Type B pancreatic cell (in vitro differentiated cells): ENCODE measurements at places on chromosomes 12 and 14.

DNA sequence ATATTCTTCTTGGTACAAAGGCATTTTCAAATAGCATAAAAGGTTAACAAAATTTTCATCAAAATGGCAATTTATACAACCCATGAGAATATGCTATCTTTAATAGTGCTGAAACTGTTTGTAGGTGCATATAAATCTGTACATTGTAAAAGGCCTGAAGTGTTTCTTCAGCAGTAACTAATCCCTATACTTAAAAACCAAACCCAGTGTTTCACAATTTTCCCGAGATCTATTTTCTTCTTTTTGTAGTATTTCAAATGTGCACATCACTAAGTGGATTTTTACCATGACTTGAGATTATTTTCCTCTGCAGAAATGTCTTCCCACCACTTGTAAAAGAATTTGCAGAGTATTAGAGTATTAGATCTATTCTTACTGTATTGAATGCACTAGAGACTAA lies 76.5 kb downstream of the FERMT2 start:
- DNase-seq, result no peak

DNA sequence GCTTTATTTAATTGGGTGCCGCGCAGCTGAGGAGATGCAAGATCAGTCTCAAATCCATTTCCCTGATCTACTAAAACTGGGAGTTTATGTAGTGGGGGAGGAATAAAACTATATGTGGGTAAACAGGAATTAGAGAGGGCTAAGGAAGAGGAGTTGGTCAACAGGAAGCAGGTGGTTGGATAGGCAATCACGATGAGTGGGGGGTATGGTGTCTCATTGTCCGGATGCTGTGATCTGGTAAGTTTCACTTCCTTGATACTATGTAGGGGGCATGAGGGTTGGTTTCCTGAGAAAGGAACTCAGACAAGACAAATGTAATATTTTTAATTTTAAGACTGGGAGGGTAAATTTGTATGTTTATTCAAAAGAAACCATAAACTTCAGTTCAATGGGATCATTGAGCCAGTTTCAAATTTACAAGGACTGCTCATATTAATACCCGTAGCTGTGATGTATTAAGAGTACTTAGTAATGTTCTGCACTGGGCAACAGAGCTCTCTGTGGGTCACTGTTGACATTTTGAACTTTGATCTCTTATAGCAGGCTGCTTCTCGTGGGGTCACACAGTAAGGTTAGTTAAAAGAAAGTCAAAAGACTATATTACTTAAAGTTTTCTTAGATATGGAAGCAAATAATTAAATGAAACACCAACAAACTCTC lies 786.2 kb upstream of the FBXO33 start:
- DNase-seq, result no peak

- DNase-seq, result no peak
Observed at GRCh38 chr12:19946550-19946949, 421.8 kb upstream of the PDE3A start.

DNA sequence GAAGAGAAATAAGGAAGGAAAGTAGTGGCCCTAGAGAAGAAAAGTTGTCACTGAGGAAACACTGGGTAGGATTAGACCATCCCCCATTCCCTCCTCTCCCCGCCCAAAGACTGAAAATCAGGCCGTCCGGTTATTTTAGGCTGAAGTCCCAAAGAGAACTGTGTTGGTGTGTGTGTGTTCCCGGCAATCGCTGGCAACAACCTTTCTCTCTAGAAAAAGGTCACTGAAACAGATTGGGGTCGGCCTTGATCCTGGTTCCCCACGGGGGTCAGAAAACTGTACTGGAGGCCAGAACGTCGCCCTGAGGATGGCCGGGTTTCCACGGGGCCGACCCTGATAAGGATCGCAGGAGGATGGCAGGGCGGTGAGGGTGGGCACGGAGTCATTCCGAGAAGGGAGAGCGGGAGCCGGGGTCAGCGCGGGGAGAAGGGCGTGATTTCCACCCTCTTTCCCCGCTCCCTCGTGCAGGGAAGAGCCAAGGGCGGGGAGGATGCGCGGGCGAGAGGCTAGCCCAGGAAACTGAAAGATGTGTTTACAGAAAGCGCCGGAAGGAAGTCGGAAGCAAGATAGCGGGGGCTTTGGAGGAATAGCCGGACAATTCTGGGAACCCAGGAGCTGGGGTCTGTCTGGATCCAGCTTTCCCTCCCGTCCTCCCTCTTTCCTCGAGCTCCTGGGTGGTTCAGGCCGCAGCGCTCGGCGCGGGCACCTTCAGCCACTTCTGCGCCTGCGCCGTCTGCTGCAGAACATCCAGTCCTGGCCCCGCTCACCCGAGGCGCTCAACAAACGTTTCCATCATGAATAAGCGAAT lies 25.3 kb upstream of the SPTLC2 start:
- no peak for DNase-seq

- no peak for DNase-seq
Observed at GRCh38 chr12:47184229-47184628, 104.5 kb upstream of the AMIGO2 start.

DNA sequence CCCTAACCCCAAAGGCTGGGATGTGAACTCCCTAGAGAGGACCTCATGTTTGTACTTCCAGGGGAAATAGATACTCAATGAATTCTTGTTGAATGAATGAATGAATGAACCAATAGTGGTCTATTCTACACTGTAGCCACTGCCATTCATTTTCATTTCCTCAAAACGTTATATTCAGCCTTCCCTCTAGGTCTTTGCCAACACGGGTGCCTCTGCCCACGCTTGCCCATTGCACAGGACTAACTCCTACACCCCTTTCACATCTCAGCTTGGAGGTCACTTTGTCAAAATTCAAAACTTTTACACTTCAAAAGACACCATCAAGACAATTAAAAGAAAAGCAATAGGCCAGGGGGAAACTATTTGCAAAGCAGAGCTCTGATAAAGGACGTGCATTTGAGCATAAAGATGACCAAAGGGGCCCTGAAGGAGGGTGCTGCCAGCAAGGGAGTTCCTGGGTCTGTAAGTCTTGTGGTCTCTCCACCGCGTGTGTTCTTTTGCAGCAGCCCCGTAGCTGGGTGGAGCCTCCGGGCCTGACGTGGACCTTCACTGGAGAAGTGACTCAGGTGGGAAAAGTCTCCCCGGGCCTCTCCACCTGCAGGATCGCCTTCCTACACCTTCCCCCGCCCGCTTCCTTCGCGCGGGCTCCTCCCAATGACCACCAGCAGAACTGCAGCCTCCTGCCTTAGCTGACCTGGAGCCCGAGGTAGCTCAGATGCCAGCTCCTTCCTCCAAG lies 31.5 kb downstream of the TMEM63C start:
- no peak for DNase-seq

DNA sequence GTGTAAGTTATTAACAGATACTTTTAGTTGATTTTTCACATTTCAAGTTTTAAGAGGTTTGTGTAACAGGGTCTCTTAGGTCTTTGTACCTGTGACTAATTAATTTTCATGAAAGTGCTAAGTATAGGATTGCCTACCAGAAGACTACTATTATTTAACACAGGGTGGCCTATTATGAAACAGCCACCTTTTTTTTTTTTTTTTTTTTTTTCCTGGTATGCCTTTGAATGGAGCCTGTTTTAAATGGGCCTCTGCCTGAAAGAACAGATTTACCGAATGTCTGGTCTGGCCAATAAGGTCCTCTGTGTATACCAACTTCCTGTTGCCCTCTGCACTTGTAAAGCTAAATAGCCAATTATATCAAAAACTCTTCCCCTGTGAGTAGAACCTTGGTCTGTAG lies 62.5 kb downstream of the SLC38A6 start:
- no peak for DNase-seq

- peak; percentile 73 for DNase-seq
Observed at GRCh38 chr14:60648249-60648933, 886 bp downstream of the SIX1 start.

DNA sequence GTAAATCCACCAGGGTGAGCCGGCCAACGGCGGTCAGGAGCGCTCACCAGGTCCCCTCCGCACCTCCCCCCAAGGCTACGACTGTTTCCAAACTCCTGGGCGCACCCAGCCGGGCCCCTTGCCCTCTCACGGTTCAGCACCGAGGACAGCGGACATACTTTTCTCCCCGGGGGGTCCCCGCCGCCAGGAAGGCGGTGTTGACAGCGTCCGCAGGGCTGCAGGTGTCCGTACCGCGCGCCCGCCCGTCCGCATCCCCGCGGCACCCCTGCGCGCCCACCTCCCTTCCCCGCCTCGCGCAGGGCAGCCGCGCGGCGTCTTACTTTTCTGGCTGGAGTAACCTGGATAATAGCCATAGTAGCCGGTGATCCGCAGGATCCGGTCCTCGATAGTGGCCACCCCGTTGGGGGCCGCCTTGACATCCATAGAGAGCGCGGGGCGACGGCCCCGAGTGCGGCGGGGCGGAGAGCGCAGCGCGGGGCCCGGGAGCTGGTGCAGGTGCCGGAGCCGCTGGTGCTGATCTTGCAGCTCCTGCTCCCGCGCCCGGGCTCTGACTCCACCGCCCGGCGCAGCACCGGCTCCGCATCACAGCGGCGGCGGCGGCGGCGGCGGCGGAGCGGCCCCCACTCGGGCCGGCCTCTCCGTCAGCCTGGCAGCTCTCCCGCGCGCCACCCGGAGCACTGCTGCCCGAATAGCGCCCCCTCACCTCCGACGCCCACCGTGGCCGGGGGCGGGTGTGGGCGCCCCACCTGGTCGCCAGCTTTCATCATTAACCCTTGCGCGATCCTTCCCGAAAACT lies at the start of gene SLC35F4:
Gene SLC35F4 (minus strand): TSS at position 690 of the 796 bp plus-strand sequence.
- peak; percentile 79 for DNase-seq

DNA sequence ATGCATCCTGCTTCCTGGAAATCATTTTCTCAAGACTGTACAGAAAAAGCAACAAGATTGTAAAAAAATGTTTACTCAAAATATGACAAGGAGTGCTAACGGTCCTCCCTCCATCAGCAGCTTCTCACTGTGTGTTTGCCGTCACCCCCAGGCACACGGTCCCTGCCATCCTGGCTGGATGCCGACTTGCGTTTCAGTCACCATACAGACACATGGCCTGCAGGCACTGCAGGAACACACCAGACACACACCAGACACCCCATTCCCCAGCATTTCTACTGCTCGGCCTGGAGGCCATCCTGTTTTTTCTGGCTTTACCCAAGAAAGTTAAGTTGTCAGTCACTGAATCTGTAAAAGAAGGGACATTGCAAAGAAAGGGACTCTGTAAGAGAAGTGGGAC lies 10.8 kb downstream of the KCNK10 start:
- DNase-seq, result no peak

- no peak for DNase-seq
Observed at GRCh38 chr12:62803756-62804155, 131.2 kb downstream of the PPM1H start.

GRCh38 chr14:95770777-95771176 lies 56.9 kb upstream of the TCL1A start:
- DNase-seq, result no peak

GRCh38 chr12:52558781-52559445 lies 6.0 kb upstream of the KRT71 start:
- no peak for DNase-seq

- no peak for DNase-seq
Observed at GRCh38 chr14:86714153-86714552, 1184.2 kb downstream of the FLRT2 start.

DNA sequence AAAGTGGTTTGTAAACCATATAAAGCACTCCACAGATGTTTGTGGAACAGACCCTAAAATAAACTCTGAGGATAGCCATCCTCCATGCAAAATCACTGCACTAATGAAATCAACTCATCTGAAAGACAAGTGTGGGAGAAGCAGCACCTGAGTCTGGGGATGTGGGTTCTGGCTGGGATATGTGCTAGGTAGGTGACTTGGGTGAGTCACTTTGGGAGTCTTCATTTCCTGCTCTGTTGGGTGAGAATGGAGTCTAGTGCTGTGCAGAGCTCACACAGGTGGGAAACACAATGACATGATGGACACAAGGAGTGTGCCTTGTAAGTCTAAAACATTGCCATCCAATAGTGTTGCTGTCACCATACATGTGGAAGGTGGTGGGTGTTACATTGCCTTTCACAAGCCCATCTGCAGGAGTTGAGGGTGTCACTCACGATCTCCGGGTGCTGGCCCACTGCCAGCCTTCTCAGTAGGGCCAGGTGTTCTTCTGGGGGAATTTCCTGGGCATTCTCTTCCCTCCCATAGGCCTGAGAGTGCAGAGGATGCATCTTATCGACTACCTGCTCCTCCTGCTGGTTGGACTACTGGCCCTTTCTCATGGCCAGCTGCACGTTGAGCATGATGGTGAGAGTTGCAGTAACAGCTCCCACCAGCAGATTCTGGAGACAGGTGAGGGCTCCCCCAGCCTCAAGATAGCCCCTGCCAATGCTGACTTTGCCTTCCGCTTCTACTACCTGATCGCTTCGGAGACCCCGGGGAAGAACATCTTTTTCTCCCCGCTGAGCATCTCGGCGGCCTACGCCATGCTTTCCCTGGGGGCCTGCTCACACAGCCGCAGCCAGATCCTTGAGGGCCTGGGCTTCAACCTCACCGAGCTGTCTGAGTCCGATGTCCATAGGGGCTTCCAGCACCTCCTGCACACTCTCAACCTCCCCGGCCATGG lies 2.0 kb downstream of the SERPINA4 start:
- no peak for DNase-seq

GRCh38 chr12:88834226-88834625 lies 254.0 kb upstream of the KITLG start:
- DNase-seq, result no peak

DNA sequence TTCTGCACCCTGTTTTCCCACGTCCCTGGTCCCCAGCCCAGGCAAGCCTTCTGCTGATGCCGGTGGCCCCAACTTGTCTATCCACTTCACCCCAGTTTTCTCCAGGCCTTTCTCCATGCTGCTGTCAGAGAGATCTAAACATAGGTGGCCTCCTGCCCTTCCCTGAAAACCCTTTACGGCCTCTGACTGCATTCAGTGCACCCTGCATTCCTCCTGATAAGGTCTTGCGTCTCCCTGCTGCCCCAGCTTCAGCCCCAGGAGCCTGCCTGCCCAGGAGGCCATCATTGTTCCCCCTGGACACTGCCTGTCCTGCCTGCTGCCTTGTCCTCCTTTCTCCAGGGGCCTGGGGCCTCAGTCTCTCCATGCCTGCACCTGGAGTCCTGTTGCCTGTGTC lies 29.8 kb downstream of the TRAF3 start:
- DNase-seq, result no peak

DNA sequence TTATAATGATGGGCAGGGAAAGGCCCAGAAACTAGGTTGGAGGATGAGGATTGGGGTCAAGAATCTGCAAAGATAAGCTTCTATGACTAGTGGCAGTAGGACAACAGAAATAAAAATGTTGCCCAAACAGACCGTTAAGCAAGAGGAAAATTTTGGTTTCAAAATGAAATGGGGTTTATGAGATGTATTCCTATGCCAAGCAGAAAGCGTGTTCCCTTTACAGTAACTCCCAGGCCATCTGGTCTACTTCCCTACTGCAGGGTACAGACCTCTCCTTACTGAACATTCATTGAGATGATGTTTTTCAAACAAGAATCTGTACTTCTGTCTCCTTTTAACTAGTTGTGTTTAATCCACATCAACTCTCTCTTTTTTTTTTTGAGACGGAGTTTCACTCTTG lies 20.4 kb upstream of the TMEM229B start:
- no peak for DNase-seq

GRCh38 chr14:96098309-96098998 lies 59.3 kb downstream of the C14orf132 start:
- DNase-seq, result no peak

- DNase-seq, result no peak
Observed at GRCh38 chr14:106094654-106095189, 568.3 kb downstream of the TMEM121 start.

GRCh38 chr14:38224338-38224737 lies 16.6 kb downstream of the SSTR1 start:
- DNase-seq, result no peak

- DNase-seq, result no peak
Observed at GRCh38 chr12:117863002-117863709, 105.6 kb downstream of the KSR2 start.
